ENCODE measurements at places on chromosomes 2 and 18.

- DNase-seq: no peak
Measured at GRCh38 chr2:177501186-177501585, 108.6 kb downstream of the AGPS start.

DNA sequence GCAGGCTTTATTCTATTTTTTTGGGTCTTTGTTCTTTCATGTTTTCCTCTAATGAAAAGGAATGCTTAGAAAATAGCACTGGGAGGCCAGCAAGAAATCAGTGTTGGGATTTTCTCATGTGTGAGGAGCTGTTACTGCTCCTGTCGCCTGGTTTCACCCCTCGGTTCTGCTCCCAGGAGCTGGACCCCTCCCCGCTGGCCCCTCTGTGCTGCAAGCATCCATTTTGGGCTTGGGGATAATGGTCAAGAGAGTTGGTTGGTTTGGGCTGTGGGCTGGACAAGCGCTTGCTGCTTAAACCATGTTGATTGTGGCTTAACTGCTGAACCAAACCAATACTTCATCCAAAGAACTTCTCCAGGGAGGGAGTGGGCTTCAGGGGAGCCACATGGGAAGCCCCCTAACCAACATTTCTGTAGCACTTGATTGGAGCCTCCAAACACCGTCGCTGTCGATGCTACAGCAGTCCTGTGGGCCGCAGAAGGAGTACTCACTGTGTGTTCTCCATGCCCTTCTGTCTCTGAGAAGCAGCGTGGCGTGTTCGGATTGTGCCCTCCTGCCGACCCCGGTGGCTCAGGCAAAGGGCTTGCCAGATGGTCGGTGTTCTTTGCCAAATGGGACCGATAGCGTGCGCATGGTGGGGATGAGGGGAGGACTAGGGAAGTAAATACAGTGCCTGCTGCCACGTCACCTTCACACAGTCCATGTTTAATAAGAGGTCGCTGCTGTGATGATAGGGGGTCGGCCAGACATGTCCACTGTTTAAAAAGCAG lies 40.0 kb downstream of the AGAP1 start:
- DNase-seq: no peak

- peak; percentile 44 for DNase-seq
Measured at GRCh38 chr2:180524499-180524898, 455.9 kb upstream of the UBE2E3 start.

DNA sequence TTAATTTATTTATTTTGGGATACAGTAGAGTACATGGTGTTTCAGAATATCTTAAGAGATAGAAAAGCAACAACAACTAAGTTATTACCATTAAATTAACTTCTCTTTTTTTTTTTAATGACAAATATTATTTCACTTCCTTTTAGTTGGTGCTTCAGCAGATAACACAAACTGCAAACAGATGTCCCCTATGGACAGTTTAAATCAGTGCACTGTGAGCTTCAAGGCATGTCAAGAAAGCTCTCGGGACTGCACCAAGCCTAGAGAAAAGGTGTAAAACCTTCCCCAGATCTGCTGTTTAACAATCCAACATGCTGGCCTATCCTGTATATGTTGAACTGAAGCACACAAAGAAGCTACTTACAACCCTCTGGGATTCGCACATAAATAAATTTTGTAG lies 122.7 kb downstream of the TCF4 start:
- DNase-seq: peak; percentile 33

DNA sequence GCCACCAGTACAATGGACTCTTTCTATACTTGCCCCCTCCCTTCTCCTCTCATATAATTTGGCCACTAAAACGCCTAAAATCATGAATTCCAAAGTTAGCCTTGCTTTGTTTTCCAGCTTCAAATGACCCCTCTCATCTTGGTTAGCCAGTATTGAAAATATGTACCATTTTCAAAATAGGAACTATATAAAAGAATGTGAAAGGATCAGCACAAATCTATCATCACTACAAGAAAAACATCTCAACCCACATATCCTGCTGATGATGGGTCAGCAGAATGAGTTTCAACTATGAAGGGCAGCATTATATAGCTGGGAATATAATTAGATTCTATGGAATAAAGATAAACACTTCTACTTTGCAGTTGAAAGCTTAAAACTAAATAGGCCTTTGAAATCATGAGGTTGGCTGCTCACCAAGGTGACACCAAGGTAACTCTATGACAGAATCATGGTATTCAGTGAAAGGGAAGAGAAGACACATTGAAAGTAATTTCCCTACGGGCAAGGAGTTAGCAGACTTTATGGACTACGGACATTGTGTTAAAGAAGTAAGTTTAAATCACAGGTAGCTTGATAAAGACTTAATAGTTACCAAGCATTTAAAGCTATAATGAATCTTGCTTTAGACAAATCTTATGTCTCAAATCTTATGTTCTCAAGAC lies 873.0 kb downstream of the CPS1 start:
- no peak for DNase-seq

GRCh38 chr2:130894326-130894942 lies 57.7 kb downstream of the ARHGEF4 start:
- no peak for DNase-seq

DNA sequence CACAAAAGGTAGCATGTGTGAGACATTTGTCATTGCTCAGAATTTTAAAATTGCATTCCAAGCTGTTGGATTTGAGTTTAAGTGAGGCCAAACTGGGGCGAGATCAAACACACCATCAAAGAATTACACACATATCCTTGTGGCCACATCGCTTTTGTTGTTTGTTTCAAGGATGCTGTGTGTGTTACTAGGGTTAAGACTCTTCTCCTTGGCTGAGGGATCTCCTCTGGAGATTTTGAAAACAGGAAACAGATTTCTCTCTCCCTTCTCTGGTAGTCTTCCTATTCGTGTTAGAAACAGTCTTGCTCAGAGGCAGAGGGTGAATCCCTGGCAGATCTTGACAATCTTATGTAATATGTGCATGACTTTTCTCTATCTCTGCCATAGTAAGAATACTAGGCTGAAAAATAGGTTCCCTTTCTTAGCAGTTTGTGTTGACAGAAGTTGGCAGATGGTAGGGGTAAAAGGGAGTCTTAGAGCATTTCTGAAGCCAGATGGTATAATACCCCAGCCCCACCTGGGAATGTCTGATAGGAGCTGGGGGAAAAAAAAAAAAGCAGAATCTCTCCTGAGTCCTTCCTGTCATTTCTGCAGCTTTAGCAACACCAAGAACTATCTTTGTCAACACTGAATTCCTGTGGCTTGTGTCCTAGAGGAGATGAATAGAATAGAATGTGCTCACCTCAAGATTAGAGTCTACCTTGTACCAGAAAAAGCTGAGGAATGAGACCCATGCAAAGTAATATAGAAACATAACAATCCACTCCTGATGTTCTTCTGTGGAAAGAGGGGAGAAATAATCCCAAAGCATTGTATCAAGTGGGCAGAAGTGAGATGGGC lies 101.8 kb downstream of the XRCC5 start:
- no peak for DNase-seq

GRCh38 chr2:102967451-102967850 lies 205.6 kb downstream of the TMEM182 start:
- DNase-seq: no peak

GRCh38 chr2:28602751-28603639 lies 107.1 kb downstream of the PLB1 start:
- no peak for DNase-seq

DNA sequence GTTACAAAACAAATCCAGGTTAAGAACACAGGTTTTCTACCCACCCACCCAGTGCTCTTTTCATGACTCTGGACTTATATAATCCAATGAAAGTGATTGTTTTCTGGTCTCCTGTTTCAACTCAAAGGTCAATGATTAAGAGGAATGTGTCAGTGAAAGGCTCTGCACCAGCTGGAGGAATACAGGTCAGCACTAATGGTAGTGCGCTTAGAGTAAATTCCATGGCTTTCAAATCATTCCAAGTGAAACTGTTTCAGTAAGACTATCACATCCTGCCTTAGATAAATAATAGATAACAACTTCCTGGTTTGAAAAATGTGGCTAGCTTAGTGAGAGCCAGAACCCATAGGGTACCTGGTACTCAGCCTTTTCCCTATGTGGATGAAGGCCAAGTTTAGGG lies 47.8 kb downstream of the SLC9A4 start:
- DNase-seq: no peak

DNA sequence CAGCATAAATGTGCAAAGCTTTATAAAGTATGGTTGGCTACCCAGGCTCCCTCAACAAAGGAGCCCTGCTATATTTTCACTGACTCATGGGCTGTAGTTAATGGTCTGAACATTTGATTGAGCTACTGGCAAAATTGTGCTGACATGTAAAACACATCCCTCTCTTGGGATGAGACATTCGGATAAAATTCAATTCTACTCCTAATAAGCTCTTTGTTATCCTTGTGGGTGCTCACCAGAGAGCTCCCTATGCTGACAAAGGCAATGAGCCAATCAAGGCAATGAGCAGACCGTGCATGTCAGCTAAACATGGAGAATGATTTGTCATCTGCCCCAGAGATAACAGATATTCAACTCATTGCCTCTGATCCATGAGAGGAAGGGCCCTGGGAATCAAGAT lies 27.7 kb downstream of the SERPINB8 start:
- DNase-seq: no peak

- peak; percentile 81 for DNase-seq
Measured at GRCh38 chr2:206805887-206806607, 40.6 kb downstream of the FASTKD2 start.

DNA sequence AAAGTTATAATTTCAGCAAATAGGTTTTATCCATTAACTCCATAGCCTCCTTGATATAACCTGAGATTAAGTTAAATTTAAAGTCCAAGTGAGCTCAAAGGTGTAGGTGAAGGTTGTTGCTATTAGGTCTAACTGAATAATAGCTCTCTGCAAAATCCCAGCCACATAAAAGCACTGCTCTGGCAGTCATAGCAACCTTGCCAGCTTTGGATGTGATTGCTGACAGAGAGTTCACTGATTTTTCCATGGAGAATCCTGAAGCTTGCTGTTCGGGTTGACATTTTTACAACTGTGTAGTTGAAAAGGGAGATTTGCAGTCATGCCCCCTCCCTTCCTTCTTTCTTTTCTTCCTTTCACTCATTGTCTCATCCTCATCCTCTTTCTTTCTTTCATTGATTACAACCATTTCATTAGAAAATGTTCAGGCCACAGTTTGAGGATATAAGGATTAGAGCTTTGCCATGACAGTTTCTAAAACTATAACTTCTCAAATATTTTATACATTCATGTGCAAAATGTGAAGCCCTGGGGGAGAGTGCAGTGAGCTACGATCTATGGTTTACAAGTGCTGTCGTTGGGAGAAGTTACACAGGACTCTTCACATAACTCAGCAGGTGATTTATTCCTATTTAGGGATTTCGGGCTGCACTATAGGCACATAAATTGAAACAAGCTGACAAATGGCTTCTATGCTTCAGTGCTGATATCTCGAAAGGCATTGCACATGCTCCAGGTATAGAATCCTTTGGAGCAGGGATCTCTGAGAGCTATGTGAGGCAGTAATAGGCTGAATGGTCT lies 193.8 kb downstream of the LRRTM4 start:
- DNase-seq: no peak

DNA sequence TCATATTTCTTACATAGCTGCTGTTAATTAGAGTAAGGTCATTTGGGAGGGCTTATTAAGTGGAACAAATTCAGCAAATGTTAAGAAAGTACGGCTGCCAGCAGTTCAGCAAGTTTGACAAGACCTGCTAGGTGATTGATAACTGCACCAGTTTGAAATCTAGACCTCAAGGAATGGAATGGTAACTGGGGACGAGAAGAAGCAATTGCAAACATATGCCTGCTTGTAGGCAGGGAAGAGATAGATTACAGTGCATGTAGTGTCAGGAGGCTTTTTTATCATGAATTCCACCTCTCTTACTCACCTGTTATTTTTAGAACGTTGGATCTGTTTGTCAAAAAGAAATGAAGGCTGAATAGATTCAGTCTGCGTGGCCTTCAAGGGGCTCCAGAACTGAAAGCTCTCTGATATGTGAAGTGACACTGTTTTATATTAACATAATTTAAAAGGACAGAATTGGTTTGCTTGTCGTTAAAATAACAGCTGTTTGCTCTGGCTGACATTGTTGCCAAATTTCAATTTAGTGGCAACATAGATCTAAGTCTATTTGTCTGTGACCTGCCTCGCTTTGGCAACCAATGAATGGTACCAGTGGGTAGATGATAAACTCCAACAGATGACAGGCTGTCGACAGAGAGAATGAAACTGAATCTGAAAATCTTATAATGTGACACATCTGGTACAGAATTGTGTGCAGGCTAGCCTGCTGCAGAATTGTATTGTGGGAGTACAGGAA lies 199.3 kb downstream of the ZNF407 start:
- peak; percentile 57 for DNase-seq

DNA sequence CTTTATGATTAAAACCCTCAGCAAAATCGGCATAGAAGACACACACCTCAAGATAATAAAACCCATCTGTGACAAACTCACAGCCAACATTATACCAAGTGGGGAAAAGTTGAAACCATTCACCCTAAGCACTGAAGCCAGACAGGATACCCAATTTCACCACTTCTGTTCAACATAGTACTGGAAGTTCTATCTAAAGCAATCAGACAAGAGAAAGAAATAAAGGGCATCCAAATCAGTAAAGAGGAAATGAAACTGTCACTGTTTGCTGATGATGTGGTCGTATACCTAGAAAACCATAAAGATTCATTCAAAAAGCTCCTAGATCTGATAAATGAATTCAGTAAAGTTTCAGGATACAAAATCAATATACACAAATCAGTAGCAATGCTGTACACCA lies 16.4 kb upstream of the RPRD1A start:
- DNase-seq: no peak

- no peak for DNase-seq
Measured at GRCh38 chr2:19554520-19554919, 196.1 kb upstream of the OSR1 start.

- DNase-seq: no peak
Measured at GRCh38 chr2:100560216-100560830, 2.5 kb upstream of the PDCL3 start.

GRCh38 chr2:5986801-5987787 lies 294.9 kb downstream of the SOX11 start:
- no peak for DNase-seq

GRCh38 chr2:16209799-16210198 lies 269.4 kb downstream of the MYCN start:
- no peak for DNase-seq

- DNase-seq: peak; percentile 71
Measured at GRCh38 chr18:75070625-75071483, 138.1 kb downstream of the PTGR3 start.

Measured in foreskin fibroblast (primary cell).